ENCODE measurements at places on chromosomes 6 and 20.

DNA sequence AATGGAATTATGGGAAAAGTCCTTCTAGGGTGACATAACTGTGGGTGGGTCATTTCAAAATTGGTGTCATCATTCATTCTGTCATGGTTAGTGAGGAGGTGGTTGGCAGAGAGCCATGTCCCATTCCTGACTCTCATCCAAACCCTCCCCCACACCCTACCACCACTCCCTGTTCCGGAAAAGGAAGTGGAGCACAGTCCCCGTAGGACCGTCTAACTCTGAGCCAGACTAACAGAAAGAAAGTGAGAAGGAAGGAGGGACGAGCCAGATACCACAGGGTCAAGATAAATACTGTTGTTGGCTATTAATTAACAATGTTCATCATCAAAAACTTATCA, 4.8 kb downstream of the TRIM10 start:
- no peak for DNase-seq

GRCh38 chr6:31363811-31364210, 6.8 kb upstream of the HLA-B start:
- no peak for DNase-seq

- no peak for DNase-seq
These were observed 33.6 kb downstream of the MYLK4 start for GRCh38 chr6:2716936-2717700.

- DNase-seq: peak; percentile 27
These were observed 58.5 kb upstream of the FNDC1 start for GRCh38 chr6:159110748-159111147.

Data from T-helper 2 cell (primary cell).